ENCODE measurements at places on chromosomes 3 and 15.

GRCh38 chr15:60594071-60594470, 115.1 kb upstream of the ICE2 start:
- H3K4me1 ChIP-seq, result peaks cover 2% of the 10 kb centered on the region
- H3K27ac ChIP-seq, result no peak overlapping the region
- no peak for DNase-seq
- peaks cover 8% of the 10 kb centered on the region for H3K27me3 ChIP-seq
- H3K4me3 ChIP-seq, result no peak overlapping the region
- no peaks in the 10 kb centered on the region for H3K36me3 ChIP-seq

- no peaks in the 10 kb centered on the region for H3K27me3 ChIP-seq
- no peak overlapping the region for H3K27ac ChIP-seq
- no peak overlapping the region for H3K4me3 ChIP-seq
Observed at GRCh38 chr15:39584662-39585388, 3.9 kb downstream of the THBS1 start.

DNA sequence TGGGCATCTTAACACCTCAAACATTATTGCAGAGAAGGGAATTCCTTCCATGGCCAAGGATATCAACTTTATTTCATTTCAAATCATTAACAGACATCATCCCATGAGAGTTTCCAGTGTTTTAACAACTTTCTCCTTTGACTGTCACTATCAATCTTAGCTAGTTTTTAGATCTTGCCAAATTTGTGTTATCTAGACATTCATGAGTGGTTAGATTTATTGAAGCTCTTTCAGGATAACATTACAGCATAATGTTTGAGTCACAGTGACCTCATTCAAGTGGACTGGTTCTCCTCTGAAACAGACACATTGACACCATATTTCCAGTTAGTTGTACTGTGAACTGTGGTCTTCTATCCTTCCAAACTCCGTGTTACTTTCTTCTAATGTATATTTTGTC, 8.6 kb upstream of the TNFAIP8L3 start:
- H3K27ac ChIP-seq, result no peak overlapping the region
- no peak for DNase-seq
- no peak overlapping the region for H3K4me3 ChIP-seq
- peaks cover 2% of the 10 kb centered on the region for H3K4me1 ChIP-seq

DNA sequence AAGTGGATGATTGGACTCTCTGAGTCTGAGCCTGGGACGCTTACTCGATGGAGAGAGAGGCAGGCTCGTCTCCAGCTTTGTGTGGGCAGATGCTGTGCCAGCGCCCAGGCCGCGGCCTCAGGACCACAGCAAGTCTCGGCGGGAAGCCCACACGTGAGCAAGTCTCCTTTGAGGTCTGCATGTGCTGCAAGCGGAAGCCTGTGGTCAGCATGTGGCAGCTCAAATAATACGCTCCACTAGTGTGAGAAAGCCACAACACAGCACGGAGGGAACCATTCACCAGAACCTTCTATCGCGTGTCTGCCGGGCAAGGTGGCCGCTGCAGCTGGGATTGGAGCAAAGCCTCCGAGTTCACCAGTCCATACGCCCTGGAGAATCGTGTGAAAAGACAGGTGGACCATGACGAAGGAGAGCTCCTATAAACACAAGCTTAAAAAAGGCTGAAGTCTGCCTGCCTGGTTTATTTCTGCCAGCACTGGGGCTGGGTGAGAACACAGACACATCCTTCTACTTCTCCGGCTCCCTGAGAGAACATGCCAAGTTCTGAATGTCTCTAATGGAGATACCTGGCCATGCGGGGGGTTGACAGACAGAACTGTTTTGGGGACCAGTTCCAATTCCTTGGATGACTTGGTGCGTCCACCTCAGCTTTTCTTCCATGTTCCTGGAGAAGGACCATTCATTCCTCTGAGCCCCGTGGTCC, 82.0 kb upstream of the LRIG1 start:
- DNase-seq, result no peak
- peaks cover 11% of the 10 kb centered on the region for H3K4me1 ChIP-seq
- no peak overlapping the region for H3K27ac ChIP-seq
- H3K36me3 ChIP-seq, result no peaks in the 10 kb centered on the region
- H3K27me3 ChIP-seq, result no peaks in the 10 kb centered on the region
- H3K4me3 ChIP-seq, result no peak overlapping the region

DNA sequence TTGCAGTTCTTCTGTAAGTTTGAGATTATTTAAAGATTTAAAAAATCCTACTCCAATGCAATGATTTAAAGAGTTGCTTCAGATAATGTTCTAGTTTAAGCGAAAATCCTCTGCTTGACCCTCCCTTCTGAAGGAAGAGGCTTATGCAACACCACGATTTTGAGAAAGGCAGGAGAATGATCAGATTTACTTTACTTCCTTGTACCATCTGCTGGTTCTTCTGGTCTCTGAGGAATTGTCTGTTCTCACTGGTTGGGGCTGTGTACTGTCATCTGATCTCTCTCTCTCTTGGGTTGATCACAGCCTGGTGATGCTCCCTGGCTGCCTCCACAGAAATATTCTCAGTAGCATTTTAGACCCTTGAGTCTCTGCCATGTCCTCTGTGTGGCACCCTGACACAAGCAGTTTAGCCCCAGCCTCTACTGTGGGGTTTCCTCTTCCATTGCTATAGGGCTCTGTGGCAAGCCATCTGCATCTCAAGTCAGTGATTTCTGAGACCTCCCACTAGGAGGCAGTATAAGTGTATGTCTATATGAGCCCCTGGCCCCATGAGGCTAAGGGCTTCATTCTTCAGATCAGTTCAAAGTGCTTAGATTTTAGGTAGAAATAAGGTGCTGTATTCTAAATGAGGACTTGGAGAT, 50.8 kb upstream of the PLAAT1 start:
- peak; percentile 52 for DNase-seq
- H3K4me3 ChIP-seq, result no peak overlapping the region
- H3K27ac ChIP-seq, result no peak overlapping the region
- no peaks in the 10 kb centered on the region for H3K4me1 ChIP-seq
- no peaks in the 10 kb centered on the region for H3K27me3 ChIP-seq
- H3K36me3 ChIP-seq, result no peaks in the 10 kb centered on the region

DNA sequence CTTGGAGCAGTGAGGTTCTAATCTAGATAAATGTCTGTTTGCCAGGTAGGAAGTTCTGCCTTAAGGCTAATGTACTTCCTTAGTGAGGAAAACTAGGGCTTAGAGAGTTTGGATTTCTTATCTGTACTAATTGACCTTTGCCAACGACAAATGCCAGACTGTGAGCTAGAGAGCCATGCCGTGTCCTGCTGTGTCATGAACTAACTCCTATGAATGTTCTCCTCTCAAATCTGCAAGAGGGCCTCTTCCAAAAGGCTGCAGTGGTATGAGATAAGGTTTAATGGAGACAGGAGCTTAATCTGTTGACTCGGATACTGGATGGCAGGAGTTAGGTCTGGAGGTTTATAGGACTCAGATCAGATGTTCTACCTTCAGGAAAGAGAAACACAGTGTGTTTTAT, 524.9 kb downstream of the NTRK3 start:
- H3K4me1 ChIP-seq, result peaks cover 20% of the 10 kb centered on the region
- DNase-seq, result no peak
- no peaks in the 10 kb centered on the region for H3K36me3 ChIP-seq
- no peaks in the 10 kb centered on the region for H3K27me3 ChIP-seq

- H3K27me3 ChIP-seq, result no peaks in the 10 kb centered on the region
- H3K4me3 ChIP-seq, result no peak overlapping the region
- H3K4me1 ChIP-seq, result no peaks in the 10 kb centered on the region
Observed at GRCh38 chr3:105458518-105459215, 92.0 kb downstream of the ALCAM start.

DNA sequence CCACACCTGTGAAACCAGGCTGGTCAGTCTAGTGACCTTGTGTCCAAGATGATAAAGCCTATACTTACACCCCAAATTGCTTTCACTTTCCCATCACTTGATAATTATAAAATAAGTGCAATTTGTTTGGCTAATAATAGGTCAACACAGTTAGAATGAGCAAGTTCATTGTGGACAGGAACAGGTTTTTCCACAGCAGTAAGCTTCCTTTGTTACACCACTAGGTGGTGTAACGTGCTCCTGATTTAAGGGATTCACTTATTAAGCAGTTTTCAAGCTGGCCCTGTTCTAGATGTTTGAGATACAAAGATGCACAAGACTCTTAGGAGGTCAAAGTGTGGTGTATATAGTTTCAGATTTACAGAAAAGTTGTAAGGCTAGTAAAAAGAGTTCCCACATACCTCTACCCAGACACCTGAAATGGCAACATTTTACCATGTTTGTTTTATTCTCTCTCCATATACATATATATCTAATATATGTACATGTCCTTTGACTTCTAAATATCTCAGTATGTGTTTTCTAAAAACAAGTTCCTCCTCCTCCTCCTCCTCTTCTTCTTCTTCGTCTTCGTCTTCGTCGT, 6.8 kb upstream of the MFSD1 start:
- no peaks in the 10 kb centered on the region for H3K36me3 ChIP-seq
- no peak overlapping the region for H3K4me3 ChIP-seq
- no peak overlapping the region for H3K27ac ChIP-seq
- H3K4me1 ChIP-seq, result no peaks in the 10 kb centered on the region
- H3K27me3 ChIP-seq, result no peaks in the 10 kb centered on the region
- DNase-seq, result no peak

GRCh38 chr3:185283374-185283935, 29.6 kb upstream of the EHHADH start:
- H3K4me1 ChIP-seq, result no peaks in the 10 kb centered on the region
- peaks cover 9% of the 10 kb centered on the region for H3K36me3 ChIP-seq
- no peak for DNase-seq

GRCh38 chr3:146359841-146360240, 108.9 kb upstream of the PLSCR4 start:
- H3K4me1 ChIP-seq, result no peaks in the 10 kb centered on the region
- H3K4me3 ChIP-seq, result no peak overlapping the region

- H3K4me3 ChIP-seq, result no peak overlapping the region
- DNase-seq, result peak; percentile 91
- H3K27ac ChIP-seq, result peak overlapping the region; percentile 82
- no peaks in the 10 kb centered on the region for H3K27me3 ChIP-seq
- H3K4me1 ChIP-seq, result peaks cover 9% of the 10 kb centered on the region
Observed at GRCh38 chr3:63687278-63688225, 35.1 kb downstream of the SNTN start.

DNA sequence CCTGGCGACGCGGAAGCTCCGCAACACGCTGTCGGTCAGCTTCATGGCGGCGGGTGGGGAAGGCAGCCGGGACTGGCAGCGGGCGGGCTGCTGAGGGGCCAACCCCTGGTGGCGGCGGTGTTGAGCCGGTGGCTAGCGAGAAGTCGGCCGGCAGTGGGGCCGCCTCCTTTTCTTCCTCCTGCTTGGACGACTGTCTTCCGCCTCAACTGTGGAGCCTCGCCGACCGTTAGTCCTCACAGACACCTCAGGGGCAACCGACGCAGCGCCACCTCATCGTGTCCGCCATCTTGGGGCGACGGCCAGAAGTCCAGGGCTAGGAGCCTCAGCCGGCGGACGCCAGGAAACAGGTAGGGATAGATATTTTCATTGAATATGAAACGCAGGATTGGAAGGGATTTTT, 875.1 kb downstream of the NSUN3 start:
- no peaks in the 10 kb centered on the region for H3K4me1 ChIP-seq
- DNase-seq, result no peak
- H3K27me3 ChIP-seq, result no peaks in the 10 kb centered on the region
- H3K36me3 ChIP-seq, result no peaks in the 10 kb centered on the region

DNA sequence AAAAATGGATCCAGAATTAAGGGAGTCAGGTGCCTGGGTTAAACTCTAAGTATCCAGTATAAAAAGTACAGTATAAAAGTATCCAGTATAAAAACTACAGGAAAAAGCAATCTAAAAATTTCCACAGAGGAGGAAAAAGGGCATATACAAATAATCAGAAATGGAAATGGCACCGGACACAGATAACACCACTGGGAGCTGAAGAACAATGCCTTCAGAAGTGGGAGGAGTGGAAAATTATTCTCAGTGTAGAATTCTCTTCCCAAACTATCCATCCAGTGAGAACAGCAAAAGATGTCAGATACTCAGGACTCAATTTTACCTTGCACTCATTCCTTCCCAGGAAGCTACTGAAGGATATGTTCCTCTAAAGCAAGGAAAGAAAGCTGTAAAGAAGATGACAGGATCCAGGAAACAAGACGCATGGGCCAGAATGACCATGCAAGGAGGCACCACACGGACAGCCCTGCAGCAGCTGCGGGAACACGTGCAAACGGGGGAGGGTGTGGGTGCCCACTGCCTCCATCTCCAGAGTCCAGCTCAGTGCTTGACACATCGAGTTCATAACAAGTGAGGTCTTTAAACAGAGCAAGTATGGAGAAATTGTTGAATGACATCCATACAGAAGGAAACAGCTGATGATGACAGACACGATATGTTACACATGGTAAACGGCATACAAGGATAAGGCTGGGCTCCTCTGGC, 68.5 kb downstream of the CHSY1 start:
- peaks cover 3% of the 10 kb centered on the region for H3K4me1 ChIP-seq
- peaks cover 4% of the 10 kb centered on the region for H3K36me3 ChIP-seq
- no peak overlapping the region for H3K27ac ChIP-seq
- peak overlapping the region; percentile 48 for H3K4me3 ChIP-seq
- no peak for DNase-seq
- H3K27me3 ChIP-seq, result no peaks in the 10 kb centered on the region

DNA sequence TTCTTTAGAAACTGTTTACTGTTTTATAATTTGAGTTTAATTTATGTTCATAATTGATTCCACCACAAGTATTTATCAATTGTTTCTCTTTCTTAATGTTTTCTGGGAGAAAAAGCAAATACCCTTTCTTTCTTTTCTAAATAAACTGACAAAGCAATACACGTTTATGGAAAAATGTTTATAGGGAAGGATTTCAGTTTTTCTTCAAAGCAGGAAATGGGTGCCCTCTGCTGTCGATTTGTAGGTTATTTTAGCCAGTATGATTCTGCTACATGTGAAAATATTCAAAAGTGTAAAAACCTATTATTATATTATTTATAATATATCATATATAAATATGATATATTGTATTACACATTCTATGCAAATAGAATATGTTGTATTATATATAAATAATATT, 921.0 kb upstream of the ROBO1 start:
- no peak for DNase-seq
- no peaks in the 10 kb centered on the region for H3K4me1 ChIP-seq
- H3K27ac ChIP-seq, result no peak overlapping the region
- no peaks in the 10 kb centered on the region for H3K27me3 ChIP-seq

DNA sequence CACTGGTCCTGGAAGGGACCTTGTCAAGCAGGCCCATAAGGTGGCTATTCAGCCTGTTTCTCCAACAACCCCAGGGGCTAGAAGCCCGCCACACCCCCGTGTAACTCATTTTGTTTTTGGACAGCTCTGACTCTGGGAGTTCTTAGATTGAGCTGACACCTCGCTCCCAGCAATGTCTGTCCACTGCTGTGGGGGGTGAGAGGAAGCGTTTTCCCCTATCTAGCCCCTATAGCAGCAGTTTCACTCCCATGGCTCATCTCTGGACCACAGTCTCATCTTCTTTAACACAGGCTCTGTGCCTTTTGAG, 1.1 kb upstream of the PPP1R2 start:
- peaks cover 3% of the 10 kb centered on the region for H3K36me3 ChIP-seq
- H3K27me3 ChIP-seq, result peaks cover 27% of the 10 kb centered on the region
- H3K4me1 ChIP-seq, result peaks cover 16% of the 10 kb centered on the region
- peak overlapping the region; percentile 81 for H3K4me3 ChIP-seq
- H3K27ac ChIP-seq, result no peak overlapping the region
